HuH-7.5 (cell line): ENCODE measurements at places on chromosomes 1 and 21.

DNA sequence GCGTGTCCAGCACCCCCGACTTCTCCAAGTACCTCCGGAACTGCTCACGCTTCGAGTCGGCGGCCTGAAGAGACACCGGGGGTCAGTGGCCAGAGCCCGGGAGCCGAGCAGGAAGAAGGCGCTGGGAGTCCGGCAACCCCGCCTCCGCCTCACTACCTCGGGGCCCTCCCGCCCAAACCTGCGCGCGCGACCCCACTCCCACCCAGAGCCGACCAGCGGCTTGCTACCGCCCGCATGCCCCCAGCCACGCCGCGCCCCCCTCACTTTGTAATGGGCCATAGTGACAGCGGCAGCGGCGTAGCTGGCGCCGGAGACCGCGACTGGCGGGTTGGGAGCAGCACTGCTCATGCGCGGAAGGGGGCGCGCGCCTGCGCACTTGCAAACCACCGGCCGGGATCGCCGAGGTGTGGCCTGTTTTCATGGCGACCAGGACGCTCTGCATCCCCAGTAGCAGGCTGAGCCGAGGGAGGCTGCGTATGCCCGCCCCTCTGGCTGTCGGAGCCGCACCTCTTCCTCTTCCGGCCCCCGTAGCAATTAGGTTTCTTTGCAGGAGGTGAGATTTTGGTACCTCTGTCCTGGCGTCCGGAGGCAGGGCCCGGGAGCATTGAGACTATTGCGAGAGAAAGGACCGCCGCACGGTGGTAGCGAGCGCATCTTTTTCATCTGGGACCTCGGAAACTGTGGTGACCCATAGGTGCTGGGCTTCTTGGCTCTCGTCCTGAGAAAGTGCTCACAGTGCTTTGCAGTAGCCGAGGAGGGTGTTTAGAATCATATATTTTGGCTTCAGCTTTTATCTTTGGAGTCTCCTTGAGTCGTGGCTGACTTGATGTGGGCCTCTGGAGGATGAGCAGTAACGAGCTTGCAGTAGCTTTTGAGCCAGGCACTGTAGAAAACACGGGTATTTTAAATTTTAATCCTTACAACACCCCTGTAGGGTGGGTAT is at the start of gene MYCBP:
Gene MYCBP, minus strand, starts transcription at position 322 of the 943 bp plus-strand sequence. Its CDS starts 43 bp downstream, at position 279.
- peak; percentile 93 for DNase-seq

GRCh38 chr1:204493984-204494280 is 673 bp downstream of the PIK3C2B start:
- DNase-seq = peak; percentile 81

DNA sequence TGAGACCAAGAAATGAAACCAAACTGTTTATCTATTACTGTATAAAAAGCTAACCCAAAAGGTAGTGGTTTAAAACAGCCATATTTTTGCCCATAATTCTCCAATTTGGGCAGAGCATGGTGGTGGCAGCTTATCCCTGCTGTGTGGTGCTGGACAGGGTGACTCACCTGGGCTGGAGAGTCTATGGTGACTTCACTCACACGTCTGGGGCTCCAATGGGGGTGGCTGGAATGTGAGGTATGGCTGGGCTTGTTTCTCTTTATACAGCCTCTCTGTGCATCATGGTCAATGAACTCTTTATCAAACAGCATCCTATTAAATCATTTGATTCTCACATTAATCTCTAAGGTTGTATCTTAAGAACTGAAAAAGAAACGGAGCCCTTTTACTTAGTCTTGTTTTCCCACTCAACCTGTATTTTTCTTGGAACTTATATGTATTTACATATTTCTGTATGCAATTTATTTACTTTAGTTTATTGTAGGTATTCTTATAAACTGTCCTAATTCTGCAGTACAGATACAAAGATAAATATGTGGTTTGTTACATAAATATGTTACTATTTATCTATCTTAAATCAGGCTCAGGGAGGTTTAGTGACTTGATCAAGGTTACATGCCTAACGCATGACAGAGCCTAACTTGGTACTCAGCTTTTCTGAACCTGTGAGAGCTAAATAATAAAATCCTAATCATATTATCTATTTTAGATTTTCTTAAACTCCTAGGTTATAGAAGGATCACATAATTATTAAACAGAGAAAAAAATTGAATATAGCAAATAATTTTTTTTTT is 37.5 kb upstream of the WLS start:
- no peak for DNase-seq

DNA sequence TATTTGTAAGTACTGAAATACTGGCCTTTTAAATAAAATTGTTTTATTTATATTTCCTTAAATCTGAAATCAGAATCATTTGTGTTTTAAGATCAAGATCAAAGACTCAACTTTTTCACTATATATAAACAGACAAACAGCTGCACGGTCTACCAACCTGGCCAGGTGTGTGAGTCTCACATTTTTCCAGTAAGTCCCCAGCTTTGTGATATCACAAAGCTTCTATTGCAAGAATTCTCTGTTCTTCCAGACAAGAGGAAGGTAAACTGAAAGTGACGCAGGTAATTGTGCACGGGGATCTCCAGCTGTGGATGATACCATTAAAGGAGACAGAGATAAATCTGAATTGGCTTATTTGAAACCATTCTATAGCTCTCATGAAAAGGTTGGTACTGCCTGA is 41.2 kb upstream of the CYP2J2 start:
- no peak for DNase-seq

GRCh38 chr1:66251546-66251945 is 282.4 kb upstream of the SGIP1 start:
- DNase-seq = no peak

GRCh38 chr1:17599954-17600300 is 60.4 kb downstream of the ARHGEF10L start:
- DNase-seq = no peak

- DNase-seq = no peak
Measured at GRCh38 chr1:19363536-19364152, 51.5 kb downstream of the SLC66A1 start.

- DNase-seq = no peak
Measured at GRCh38 chr1:24308365-24309015, 10.7 kb upstream of the GRHL3 start.
